ENCODE measurements at places on chromosomes 4 and X.
A peak's percentile ranks its signal among the peaks of the same experiment; 100 is the strongest.

- no peak for ATAC-seq
These were observed 29.3 kb downstream of the BEND4 start for GRCh38 chr4:42123071-42123644.

GRCh38 chrX:1449823-1450149 is 2.9 kb downstream of the ASMTL start:
- ATAC-seq = no peak

DNA sequence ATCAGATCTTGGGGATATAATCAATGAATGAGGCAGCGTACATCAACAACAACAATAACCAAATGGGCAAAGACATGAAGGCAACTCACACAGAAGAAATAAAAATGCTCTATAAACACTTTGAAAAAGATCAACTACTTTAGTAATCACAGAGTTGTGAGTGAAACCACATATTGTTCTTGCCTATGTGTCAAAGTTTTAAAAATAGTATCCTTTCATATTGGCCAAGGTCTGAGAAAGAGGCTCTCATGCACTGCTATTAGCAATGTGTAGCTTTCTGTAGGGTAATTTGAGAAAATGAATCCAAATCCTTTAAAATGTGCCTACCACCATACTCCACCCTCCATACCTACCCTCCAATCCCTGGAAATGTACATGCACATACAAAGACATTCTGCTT is 25.0 kb downstream of the COQ2 start:
- no peak for ATAC-seq

DNA sequence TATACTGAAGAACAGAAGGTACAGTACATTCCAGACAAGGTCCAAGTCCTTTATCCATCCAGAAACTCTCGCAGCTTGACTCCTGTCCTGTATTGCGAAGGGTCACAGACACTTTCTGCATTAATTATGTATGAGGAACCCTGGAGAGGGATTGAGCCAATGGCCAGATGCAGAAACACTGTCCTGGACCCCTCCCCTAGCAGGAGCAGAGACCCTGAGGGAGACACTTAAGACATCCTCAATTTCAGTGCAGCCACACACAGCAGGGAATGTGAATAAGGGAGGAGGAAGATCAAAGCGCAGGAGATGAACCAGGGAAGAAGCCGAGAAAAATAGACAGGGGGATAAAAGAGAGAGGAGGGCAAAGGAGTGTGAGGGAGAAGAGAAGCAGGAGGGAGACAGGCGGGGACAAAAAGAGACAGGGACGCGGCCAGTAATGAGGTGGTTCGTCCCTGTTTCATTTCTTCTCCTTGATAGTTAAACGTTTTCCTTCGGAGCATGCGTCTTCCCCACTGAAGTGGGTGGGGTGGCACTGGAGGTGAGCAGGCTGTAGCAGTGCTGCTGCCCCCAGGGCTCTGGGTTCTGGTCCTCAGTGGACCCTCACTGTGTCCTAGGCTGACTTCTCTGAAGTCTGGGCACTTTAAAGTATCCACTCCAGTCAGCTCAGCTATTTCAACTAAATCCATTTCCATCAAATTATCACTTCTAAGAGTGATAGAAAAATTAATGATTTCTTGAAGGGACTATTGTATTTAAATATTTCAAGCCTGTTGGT is 356.4 kb upstream of the NOCT start:
- no peak for ATAC-seq

GRCh38 chr4:94551643-94552564 is 100.2 kb downstream of the PDLIM5 start:
- no peak for ATAC-seq

DNA sequence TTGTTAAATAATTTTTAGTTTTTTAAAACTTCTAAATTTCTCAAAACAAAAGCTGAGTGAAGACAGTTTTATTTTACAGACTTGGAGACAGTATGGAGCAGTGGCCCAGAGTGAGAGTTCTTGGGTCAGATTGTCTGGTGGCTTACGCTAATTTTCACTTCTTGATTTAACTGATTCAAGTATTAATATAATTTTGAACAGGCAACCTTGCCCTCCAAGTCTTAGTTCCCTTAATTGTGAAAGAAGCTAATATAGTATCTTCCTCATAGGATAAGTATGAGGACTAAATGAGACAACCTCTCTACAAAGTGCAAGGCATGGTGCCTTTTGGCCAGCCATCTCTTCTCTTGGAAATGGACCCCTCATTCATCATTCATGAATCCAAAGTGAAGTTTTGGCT is 25.4 kb downstream of the ATP7A start:
- no peak for ATAC-seq

- no peak for ATAC-seq
These were observed 45.4 kb downstream of the ANTXR2 start for GRCh38 chr4:80027611-80028010.

- ATAC-seq = peak; percentile 90
These were observed 111.5 kb downstream of the AFAP1 start for GRCh38 chr4:7828011-7828720.

GRCh38 chrX:71650333-71650969 is 16.9 kb upstream of the LOC101059915 start:
- peak; percentile 62 for ATAC-seq

GRCh38 chr4:163991298-163991865 is 496.9 kb downstream of the TMA16 start:
- no peak for ATAC-seq
